ENCODE measurements at places on chromosomes 11 and 22.

DNA sequence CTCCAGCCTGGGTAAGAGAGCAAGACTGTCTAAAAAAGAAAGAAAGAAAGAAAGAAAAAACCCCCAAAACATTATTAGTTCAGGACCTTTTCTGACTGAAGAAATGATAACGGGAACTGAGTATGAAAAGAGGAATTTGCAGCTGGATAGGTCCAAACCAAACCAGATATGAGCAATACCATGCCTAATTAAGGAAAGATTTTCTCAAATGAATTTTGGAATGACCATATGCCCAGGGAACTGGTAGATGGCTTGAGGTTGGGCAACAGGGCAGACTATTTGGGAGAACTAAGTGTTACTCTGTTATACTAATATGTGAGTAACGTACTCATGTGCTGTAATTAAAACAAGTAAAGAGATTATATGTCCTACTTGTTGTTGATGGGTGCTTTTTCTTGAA lies 186.1 kb downstream of the TMEM135 start:
- no peak for DNase-seq

GRCh38 chr11:2358754-2359442 lies 18.2 kb upstream of the CD81 start:
- no peak for DNase-seq

GRCh38 chr11:45267652-45268299 lies 18.4 kb downstream of the SYT13 start:
- no peak for DNase-seq

GRCh38 chr22:44182588-44183286 lies 2.0 kb downstream of the PARVG start:
- DNase-seq = no peak

- DNase-seq = no peak
Observed at GRCh38 chr22:41521126-41521525, 23.1 kb downstream of the POLR3H start.

DNA sequence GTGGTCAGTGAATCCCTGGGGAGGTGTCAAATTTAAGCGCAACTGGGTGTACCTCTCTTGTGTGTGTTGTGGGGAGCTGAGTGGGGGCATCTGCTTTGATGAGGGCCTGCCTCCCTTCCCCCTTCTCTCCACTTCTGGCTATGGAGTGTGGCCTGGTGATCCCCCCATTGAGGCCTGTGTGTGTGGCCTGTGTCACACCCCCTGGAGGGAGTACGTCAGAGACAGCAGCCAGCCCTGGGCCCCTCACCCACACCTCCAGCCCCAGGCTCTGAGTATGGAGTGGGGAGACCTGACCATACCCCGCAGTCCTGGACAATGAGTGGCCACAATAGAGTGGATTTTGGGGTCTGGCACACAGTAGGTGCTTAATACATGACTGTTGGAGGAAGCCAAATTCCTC lies 51.4 kb upstream of the EIF3D start:
- no peak for DNase-seq

DNA sequence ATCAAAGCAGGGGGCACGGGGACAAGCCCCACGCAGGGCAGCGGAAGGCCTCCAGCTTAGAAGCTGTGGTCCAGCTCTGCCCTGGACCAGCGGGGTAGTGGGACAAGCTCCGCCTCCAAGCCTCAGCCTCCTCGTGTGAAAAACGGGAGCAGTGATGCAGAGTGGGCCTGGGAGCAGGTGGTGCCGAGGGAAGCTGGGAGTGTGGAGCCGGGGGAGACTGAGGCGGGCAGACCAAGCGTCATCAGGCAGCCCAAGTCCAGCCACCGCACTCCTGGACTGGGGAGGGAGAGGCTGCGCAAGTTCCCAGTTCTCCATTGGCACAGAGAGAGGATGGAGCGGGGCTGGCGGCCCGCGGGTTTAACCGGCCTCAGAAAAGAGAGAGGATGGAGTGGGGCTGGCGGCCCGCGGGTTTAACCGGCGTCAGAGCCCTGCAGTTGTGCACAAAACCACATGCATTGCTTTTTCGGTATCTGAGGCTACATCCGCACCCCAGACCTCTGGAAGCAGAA lies 68.1 kb upstream of the PHF21B start:
- DNase-seq = no peak

DNA sequence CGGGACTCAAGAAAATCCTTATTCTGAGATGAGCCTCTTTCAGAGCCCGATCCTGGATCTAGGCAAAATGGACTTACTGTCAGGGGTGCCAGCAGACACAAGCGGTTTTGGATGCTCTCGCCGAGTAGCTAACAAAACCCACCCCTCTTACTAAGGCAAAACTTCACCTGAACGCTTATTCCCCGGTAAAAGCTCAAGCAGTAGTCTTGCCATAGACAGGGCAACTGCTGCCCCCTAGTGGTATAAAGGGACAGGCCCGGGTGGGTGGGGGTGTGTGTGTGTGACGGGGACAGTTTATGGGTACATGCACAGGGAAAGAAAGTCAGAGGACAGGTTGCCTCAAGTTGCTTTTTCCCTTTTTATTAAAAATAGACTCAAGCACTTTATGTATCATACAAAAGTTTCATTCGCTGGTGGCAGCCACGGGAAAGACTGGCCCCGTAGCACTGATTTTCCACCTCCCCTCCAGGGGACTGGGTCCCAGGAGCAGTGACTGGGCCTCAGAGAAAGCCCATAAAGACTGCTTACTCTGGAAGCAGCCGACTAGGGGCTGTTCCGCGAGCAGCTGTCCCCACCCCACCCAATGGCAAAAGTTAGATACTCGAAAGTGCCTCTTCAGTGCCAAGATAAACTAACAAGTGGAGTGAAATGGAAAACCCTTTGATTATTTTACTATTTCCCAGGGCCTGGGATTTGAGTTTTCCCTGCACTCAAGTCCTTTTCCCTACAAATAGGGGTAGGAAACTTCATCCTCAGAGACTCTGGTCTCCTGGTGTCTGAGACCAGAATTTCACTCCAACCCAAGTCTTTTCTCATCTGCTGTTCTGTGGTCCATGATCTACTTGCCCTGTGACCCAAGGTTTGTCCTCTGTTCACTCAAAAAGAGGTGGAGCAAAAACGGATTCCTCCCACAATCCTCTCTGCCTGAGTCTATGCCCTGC lies 4.7 kb downstream of the YPEL4 start:
- peak; percentile 68 for DNase-seq

DNA sequence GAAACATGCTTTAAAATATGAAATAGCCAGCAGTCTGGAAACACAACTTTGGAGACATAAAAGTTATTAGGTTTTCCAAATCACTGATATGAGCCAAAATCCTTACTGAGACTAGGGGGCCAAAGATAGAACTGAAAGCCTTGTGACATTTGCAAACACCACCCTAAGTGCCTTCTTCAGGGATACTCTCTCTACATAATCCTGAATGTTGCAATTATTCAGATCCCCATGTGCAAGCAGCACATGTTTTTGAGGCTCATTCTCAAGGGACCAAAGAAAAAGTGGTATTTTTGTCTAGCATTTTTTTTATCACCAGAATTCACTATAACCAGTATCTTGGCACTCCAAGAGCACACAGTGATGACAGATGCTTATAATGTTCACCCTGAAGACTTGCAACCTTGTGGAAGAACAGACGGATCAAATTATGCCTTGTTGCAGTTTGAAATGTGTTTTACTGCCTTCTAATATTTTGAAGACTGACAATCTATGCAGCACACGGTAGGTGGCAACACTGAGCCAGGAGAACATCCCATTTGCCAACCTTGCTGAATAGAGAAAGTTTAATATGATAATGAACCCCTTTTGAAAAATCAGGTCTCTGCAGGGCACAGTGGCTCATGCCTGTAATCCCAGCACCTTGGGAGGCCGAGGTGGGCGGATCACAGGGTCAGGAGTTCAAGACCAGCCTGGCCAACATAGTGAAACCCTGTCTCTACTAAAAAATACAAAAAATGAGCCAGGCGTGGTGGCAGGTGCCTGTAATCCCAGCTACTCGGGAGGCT lies 78.5 kb downstream of the PLEKHA7 start:
- DNase-seq = peak; percentile 56

- no peak for DNase-seq
Observed at GRCh38 chr22:31046539-31047226, 34.4 kb upstream of the SMTN start.

DNA sequence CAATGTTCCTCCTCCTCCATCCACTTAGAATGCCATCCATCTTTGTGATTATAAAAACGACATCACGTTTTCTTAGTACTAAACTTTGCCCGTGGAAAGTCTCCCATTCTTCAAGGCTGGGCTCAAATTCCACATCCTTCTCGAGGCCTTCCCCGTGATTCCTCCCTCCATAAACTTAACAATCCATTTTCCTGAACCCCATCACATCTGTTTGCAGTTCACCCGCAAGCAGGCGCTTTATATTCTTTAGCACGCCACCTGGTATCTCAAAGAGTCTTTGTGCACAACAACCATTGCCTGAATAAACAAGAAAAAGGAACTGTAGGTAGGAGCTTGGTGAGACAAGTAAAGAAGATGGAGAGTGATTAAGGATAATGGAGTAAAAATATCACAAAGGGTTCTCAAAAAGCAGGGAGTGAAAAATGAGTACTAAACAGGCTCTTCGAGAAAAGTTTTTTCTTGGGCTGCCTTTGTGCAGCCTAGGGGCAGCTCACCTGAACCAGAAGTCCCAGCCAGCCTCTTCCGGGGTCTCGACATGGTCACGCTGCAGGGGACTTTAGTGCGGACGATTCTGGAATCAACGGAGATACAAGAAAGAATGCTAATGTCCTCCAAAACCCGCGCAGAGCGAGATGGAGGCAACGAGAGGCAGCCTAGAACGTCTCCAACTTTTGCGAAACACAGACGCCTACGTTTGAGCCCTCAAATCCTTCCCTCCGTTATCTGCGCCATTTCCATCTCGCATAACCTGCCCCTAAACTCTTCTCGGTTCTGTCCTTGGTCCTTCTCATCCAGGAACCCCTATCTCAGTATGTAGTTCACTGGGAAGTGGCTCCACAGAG lies 585 bp downstream of the THYN1 start:
- no peak for DNase-seq

DNA sequence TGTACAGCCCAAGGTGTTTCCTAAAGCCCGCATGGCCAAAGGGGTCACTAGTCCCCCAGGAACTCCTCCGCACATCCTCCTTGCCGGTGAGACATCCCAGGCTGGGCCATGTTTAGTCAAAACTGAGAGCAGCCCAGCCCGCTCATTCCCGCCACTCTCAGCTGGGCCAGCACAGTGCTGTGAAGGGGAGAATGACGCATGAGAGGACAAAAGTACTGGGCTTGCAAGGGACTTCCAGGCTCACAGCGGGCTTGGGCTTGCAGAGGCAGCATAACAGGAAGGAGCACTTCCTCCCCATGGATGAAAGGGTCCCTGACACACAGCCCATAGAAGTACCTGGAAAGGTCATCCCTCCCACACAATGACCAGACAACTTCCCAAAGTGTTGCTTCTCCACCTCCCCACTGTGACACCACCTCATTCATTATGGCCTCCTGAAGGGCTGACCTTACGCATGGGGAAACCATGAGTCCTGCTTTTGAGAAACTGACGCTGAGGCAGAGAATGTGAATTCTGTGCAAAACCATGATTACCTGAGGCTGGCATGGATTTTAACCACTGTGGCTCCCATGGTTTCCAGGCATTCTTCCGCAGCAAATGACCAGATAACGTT lies 19.1 kb downstream of the ETS1 start:
- DNase-seq = no peak

GRCh38 chr11:79461666-79462645 lies 21.1 kb upstream of the TENM4 start:
- DNase-seq = no peak
